Inflammatory macrophage (primary cell): ENCODE measurements at places on chromosomes 13 and 19.
A peak's percentile ranks its signal among the peaks of the same experiment; 100 is the strongest.

DNA sequence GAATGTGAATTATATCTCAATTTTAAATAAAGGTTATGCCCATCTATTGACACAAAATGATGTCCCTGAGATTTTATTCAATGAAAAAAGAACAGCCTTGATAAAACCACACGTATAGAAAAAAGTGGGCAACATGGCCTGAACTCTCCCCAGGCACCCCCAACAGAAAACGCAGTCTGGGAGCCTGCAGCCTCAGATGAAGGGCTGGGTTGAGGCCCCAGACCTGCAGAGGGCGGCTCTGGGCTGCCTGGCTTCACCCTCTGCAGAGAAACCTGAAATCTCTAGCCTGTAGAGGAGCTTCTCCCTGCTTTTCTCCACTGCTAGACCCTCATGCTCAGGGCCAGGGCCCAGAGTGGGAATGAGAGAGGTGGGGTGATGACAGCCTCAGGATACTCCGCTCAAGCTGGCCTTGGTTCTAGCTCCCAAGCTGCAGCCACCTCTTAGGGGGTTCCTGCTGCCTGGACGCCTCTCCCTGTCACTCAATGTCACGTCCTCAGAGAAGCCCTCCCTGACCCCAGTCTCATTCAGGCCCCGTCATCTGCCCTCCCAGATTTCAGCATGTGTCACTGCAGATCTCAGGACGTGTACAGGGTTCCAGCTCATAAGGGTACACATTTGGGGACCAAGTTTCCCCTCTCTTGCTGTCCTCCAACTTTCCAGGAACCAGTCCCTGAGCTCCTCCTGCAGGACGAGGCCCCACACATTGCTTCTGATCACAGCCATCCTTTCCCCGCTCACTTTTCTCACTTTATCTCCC lies 1.8 kb downstream of the MBD3 start:
- no peak for DNase-seq

GRCh38 chr13:79267560-79267959 lies 138.5 kb downstream of the RBM26 start:
- DNase-seq, result no peak

DNA sequence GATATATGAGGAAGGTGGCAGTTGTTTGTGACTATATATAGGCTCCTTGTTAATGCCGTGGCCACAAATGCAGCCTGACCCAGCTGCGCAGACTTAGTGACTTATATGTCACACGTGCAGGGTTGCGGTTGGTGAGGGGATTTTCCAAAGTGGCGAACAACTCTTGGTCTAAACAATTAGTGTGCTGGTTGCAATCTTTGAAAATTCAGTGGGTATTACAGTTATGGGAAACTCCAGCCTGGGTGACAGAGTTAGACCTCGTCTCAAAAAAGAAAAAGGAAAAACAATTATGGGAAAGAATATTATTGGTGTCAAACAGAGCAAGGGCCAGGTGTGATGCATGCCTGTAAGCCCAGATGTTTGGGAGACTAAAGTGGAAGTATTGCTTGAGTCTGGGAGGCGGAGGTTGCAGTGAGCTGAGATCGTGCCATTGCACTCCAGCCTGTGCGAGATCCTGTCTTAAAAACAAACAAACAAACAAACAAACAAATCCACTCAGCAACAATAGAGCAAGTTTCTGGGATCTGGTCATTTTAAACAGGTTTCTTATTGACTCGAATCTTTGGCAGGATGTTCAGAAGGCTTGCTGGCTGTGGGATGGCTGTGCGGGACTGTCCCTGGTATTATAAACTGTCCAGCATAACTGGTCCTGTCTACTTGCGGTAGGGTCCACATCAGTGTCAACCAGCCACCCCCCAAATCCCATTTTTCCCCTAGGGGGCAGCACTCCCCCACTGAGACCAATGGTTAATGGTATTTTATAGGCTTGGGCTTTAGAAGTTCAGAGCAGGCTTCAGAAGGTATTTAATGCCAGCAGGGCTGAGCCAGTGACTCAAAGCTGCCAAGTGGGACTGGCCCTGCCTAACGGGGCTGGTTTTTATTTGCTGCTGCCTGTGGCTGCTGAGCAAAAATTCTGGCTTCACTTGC lies 15.4 kb downstream of the RELB start:
- DNase-seq, result peak; percentile 66

DNA sequence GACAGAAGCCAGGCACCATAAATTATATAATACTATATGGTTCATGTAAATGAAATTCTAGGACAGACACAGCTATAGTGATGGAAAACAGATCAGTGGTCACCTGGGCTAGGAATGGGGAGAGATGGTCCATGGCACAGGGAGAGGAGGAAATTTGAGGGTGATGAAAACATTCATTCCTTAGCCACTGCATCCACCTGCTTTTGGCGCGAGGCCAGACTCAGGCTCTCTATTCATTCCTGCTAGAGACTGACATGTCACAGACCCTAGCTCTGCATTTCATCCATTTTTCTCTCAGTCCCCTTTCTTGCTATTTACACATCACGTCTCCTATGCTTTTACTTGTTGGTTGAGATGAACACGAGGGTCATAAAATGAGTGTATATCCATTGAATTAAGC lies 628.3 kb upstream of the SLC10A2 start:
- DNase-seq, result no peak

DNA sequence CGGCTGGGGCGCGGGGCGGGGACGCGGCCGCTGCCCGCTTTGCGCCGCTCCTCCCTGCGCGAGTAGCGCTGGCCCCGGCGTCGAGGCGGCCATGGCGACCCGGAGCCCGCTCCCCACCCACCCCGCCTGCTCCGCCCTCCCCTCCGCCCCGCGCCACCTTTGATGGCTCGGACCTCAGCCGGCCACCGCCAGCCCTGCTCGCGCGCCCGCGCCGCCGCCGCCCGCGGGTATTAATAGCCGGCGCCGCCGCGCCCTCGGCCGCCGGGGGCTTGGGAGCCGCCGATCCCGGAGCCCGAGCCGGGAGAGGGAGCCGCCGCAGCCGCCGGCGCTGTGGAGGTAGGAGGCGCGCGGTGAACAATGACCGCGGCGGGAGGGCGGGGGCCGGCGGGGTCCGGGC lies 261 bp downstream of the FARP1 start:
- no peak for DNase-seq

- peak; percentile 89 for DNase-seq
Observed at GRCh38 chr19:45424191-45425058, 708 bp upstream of the ERCC1 start.

GRCh38 chr13:57739543-57740190 lies 108.1 kb downstream of the PCDH17 start:
- no peak for DNase-seq

DNA sequence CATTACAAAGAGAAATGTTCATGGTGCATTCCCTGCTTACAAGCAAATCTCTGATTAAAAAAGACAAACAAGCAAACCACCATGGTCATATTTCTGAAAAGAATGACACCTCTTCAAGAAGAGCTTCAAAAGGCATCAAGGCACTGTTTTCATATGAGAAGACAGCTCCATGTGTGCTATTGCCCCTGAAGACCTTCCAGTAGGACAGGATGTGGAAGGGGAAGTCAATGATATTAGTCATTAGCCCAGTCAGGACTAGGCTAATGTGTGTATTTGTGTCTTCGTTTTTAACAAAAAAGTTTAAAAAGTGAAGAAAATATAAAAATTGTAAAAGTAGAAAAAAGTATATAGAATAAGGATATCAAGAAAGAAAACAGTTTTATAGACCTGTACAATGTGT lies 534.7 kb upstream of the ARGLU1 start:
- no peak for DNase-seq

GRCh38 chr13:94946039-94946438 lies 233.7 kb upstream of the SOX21 start:
- no peak for DNase-seq

DNA sequence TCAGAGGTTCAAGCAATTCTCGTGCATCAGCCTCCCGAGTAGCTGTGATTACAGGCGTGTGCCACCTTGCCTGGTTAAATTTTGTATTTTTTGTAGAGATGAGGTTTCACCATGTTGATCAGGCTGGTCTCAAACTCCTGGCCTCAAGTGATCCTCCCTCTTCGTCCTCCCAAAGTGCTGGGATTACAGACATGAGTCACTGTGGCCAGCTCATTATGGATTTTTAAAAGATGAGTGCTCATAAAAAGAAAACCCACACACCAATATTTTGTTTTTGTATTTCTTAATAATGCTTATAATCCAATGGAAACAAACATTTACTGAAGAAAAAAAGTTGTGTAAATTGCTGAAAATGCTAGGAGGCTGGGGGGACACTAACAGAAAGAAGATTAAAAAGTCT lies 5.0 kb upstream of the MICU2 start:
- no peak for DNase-seq

- DNase-seq, result no peak
Observed at GRCh38 chr19:50969413-50969760, at the start of gene KLK6. Gene KLK6, minus strand, starts transcription at chr19:50969591. Its CDS starts 1,487 bp downstream, at chr19:50968104.

DNA sequence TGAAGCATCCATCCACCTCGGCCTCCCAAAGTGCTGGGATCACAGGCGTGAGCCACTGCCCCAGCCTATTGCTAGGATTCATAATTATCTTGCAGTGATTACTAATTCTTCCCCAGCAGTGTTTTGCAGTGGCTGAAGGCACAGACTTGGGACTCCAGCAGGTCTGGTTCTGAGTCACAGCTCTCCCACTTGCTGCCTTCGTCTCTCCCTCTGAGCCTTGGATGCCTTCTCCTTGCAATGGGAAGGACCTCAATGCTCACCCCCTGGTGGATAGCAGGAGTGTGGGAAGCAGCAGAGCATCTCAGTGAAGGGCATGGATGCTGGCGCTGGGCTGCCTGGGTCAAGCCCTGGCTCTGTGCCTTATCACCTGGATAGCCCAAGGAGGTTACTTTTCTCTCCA lies 37.6 kb upstream of the SHKBP1 start:
- no peak for DNase-seq

DNA sequence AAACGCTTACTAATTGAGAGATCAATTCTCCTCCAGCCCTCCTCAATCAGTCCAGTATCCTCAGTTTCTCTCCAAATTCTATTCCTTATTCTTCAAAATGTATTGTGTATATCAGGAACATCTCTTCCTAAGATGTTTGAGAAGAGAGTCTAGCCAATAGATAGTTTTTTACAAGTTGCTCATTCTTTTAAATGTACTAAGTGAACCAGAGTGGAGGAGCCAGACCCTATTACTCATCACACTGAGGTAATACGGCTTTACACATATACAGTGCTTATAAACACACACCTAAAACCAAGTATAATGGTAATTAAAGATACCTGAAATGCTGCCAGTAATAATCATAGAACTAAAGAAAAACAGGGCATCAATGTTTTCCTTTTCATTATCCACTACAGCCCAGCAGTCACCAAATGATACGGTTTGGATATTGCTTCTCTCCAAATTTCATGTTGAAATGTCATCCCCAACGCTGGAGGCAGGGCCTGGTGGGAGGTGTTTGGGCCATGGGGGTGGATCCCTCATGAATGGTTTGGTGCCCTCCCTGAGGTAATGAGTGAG lies 45.2 kb upstream of the HMGB1 start:
- DNase-seq, result no peak

DNA sequence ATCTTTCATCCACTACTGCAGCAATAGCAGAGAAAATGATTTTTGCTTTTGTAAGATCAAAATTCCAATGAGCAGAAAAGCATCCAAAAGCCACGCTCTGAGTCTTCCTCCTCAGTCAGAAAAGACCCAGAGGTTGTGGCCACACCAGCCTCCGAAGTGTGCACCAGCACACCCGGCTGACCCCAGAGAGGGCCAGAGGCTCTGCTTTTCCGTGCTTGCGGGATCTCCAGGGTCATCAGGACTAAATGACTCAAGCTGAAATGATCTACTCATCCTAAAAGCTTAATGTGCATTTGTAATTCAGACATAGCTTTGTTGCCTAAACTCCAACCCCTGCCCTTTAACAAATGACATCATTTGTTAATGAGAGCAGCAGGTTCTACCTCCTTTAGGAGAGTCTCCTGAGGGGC lies 16.5 kb downstream of the RXFP2 start:
- no peak for DNase-seq

GRCh38 chr13:31731921-31732320 lies 7.4 kb upstream of the RXFP2 start:
- no peak for DNase-seq

DNA sequence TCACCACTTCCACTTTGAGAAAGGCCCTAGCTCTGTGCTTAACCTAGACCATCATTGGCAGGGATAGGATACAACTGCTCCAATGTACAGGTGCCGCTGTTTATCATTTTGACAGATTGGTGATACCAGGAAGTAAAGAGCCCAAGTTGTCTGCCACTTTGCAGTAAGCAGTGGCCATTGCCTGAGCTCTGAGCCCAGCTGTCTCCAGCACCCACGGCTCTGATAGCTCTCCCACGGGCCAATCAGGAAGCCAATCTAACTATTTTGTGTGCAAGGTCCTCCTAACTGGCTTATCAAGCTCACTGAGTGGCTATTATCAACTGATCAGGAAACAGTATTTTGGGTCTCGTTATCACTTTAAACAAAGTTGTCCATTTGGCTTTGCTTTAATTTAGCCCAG lies 181.1 kb downstream of the DCT start:
- no peak for DNase-seq

GRCh38 chr19:18226956-18227780 lies 930 bp upstream of the PDE4C start:
- no peak for DNase-seq

- DNase-seq, result no peak
Observed at GRCh38 chr13:77544355-77544754, 8.8 kb downstream of the SCEL start.

DNA sequence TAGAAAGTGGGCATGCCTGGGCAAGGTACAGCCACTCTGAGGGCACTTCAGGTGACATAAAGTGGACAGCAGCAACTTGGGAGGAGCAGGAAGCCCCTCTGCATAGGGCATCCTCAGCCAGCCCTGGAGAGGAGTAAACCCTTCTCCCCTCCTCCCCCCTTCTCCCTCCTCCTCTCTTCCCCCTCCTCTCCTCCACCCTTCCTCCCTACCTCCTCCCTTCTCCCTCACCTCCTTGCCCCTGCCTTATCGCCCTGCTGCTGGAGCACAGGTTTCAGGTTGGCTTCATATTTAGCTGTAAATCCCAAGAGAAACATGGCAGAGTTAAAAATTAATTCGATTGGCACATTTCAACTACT lies 30.5 kb upstream of the ATP12A start:
- no peak for DNase-seq

DNA sequence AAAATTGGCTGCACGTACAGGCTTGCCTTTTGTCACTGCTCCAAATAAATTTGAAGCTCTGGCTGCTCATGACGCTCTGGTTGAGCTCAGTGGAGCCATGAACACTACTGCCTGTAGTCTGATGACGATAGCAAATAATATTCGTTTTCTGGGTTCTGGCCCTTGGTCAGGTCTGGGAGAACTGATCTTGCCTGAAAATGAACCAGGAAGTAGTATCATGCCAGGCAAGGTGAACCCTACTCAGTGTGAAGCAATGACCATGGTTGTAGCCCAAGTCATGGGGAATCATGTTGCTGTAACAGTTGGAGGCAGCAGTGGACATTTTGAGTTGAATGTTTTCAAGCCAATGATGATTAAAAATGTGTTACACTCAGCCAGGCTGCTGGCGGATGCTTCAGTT lies 16.1 kb upstream of the AKAP11 start:
- DNase-seq, result no peak

GRCh38 chr13:105193026-105193425 lies 1342.4 kb downstream of the EFNB2 start:
- DNase-seq, result no peak

- no peak for DNase-seq
Observed at GRCh38 chr13:48775804-48776203, 122.1 kb downstream of the CYSLTR2 start.

GRCh38 chr19:38851622-38852230 lies 1.9 kb upstream of the HNRNPL start:
- DNase-seq, result peak; percentile 97
